OCI-LY7 (cell line): ENCODE measurements at places on chromosomes 4 and X. TPM values are rescaled to one million over a fixed set of nuclear protein-coding genes. Genes with fewer than 3 reads are reported as not detected.
A peak's percentile ranks its signal among the peaks of the same experiment; 100 is the strongest.

GRCh38 chr4:178264001-178264400 lies 821.8 kb upstream of the AGA start:
- no peak for DNase-seq

GRCh38 chr4:169744601-169745000 lies 13.1 kb downstream of the HPF1 start:
- DNase-seq: no peak

- peak; percentile 77 for DNase-seq
Observed at GRCh38 chr4:74874753-74875367, 58.1 kb upstream of the PARM1 start.

GRCh38 chr4:1446502-1447386 lies 40.5 kb upstream of the NKX1-1 start:
- DNase-seq: no peak

DNA sequence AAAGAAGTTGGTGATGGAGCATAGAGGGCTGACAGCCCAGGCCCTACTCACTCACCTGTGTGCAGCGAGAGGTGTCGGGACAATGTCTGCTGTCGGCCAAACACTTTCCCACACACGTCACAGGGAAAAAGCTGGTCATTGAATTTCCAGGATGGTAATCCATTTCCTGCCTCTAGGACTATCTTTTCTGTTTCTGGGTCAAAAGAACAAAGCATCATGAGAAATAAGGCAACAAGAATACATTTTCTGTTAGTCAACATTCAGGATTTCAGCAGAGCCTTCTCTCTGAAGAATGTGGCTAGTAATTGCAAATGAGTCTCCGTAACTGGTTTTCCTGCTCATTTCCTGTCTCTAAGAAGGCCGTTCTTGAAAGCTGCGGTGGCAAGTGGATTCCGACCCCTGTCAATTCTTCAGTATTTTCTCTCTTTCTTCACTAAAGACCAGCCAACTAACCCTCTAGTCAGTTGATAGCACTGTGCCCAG lies 99.4 kb downstream of the C4orf51 start:
- no peak for DNase-seq

GRCh38 chr4:8861576-8862295 lies 9.9 kb downstream of the HMX1 start:
- no peak for DNase-seq

DNA sequence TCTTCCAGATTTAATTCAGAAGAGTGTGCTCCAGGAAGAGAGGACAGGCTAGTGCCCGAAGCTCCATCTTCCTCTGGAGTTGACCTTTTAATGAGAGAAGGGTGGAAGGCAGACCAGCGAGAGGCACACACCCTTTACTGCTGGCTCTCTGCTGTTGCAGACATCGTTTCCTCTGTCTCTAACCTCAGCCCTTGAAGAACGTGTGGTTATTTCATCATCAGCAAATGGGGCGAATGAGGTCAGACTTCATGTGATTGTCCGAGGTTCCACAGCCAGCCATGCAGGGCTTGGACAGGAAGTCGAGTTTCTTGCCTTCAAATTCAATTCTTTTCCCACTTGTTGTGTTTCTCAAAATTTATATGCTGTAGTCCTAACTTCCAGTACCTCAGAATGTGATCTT lies 155.2 kb upstream of the MSX1 start:
- no peak for DNase-seq

DNA sequence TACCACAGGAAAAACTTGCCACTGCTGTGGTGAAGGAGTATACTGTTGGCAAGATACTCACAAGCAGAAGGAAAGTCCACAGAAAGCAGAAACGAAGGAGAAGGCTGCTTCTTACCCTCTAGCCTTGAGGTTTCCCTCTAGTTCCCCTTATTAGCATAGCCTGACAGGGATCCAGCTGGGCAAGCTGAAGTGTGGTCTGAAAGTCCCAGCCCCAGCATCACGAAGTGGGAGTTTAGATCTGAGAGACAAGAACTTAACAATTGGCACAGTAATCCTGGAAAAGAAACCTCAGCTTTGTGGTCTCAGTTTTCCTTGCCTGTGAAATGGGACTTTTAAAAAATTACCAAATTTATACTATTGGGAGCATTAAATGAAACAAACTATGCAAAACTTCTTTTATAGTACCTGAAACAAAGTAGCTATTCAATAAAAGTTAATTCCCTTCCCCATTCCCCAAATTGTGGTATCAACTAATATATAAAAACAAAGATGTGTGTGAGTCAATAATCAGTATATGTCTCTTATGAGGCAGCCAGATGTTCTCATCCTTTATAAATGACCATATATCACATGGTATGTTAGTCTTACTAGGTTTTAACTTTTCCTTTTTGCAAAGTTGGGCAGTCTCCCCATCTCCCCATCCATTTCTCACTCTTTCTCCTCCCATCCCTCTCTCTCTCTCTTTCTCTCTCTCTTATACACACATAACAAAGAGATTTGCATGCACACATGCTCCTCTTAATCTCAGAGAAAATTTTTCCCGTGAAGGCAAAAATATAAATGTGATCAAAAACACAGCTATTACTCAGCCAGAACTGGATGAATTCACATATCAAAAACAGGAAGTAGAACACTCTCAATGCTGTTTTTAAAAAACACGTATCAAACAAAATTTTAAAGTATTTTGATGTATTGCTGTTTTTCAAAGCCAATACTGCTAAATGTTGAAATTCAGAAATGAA lies 57.8 kb downstream of the SCFD2 start:
- DNase-seq: no peak

- DNase-seq: no peak
Observed at GRCh38 chrX:46547857-46548256, 2.6 kb upstream of the ZNF674 start.

GRCh38 chrX:50920132-50920531 lies 9.6 kb downstream of the BMP15 start:
- no peak for DNase-seq

DNA sequence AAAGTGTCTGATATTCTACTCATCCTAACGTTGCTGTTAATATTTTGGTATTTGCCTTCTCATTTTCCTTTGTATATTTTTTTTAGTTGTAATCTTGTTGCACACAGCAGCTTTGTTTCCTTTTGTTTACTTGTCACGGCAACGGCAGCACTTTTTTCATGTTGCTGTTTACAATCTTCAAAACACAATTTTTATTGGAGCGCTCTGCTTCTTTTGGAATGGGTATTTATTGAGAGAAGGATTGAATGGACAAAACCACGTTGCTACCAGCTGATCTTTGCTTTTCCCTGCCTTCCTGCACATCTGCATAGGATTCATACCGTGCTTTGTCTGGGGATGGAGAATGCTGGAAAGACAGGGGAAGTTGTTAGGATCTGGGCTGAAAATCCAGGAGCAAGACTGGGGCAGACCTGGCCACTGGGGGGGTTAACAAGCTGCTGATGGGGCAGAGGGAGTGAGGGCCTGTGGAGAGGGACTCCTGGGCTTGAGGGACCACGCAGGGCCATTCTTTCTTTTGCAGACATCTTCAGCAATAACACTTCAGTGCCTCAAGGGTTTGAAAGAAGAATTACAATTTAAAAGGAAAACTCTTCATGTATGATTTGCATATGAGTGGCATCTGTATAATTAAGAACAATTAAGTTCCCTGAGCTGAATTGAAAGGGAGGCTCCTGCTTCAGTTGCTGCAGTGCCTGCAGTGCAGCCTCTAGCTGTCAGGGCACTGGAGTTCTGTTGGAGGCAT lies 69.8 kb downstream of the TMEM131L start:
- no peak for DNase-seq

DNA sequence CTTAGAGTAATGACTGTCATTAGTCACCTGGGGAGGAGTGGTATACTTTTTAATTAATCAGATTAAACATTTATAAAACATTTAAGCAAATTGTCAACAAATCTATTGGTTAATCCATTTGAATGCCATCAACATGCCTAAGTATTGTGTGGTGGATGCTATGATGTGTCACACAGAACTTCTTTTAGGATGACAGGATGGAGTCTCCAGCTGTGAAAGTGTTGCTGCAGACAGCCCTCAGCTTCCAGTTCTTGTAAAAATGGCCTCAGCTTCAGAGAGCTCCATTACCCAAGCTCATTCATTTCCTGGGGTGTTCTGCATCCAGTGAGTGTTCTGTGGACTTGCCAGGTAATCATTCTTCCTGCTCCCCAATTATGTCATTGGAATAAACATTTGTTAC lies 74.3 kb upstream of the CLNK start:
- DNase-seq: no peak

- no peak for DNase-seq
Observed at GRCh38 chrX:28998609-28999135, 411.4 kb downstream of the IL1RAPL1 start.

DNA sequence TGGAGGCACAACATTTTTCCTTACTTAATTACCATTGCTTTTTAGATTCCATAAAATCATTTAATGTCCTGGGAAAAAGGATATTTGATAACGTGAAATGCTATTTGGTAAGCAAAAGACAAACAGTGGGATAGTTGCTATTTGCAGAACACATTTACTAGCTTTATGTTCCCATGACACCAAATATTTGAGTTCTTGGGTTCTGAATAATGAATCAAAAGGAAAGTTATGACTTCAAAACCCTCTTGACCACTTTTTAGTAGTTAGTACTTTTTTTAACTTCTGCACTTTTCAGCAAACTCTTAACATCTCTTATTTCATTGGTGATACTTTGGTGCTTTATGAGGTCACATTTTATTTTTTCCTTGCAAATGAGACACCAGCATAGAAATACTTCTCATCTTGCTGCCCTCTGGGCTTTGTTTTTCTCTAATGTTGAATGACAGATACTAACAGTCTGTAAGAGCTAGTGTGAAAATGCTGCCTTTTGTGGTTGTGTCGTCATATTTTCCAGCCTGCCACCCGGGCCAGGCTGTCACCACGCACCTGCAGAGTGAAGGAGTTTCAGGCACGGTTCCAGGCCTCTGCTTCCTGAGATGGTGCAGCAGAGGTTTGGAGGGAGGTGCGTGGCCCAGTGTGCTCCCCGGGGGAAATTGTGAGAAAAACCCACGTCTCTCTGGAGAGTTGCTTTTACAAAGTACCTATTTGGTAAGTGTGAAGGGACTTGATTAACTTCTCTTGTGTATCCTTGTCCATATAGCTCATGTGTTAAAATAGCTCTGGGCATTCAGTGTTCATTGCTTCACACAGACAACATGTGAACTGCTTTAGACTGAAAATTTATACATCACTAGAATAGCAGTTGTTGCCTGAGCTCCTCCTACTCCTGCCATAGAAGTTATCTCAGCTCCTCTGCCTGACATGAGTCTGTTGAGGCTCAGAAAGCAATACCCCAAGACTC lies 34.7 kb downstream of the MSL3 start:
- DNase-seq: peak; percentile 75

DNA sequence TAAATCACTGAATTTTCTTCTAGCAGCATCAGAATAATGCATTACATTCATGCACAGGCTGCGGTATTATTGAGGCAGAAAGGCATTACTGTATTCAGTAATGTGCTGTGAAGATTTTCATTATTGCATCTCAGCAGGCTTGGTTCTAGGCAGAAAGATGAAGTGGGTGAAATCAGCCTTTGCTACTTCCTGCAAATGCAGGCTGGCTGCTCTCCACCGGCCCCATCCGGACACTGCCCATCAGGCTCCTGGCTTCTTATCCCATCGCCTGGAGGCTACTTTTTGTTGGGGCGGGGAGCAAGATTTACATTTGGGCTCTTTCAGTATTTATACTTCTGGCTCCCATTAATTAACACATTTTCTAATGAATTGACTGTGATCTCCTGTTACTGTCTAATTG lies 117.8 kb downstream of the FRAS1 start:
- no peak for DNase-seq

- DNase-seq: no peak
Observed at GRCh38 chr4:63906660-63907183, 502.5 kb downstream of the TECRL start.

GRCh38 chr4:185899833-185900232 lies 87.8 kb upstream of the SORBS2 start:
- DNase-seq: peak; percentile 20

DNA sequence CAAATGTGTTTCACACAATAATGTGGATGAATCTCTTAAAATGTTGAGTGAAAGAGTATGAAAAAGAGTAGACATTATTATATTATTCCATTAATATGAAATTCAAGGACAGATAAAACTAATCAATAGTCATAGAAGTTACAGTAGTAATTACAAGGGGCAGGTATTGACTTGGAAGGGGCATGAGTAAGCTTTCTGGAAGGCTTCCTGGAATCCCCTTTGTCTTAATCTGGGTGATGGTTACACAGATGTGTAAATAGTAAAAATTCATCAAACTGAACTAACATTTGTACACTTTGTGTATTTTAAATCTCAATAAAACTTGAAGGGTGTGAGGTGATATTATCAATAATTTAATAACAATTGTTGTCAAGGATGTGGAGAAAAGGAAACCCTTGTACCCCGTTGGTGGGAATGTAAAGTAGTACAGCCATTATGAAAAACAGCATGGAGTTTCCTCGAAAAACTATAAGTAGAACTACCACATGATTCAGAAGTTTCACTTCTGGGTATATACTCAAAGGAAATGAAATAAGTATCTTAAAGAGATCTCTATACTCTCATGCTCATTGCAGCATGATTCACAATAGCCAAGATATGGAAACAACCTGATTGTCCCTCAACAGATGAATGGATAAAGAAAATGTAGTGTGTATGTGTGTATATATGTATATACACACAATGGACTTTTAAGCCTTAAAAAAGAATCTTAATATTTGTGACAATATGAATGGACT lies 96.9 kb upstream of the MID1IP1 start:
- no peak for DNase-seq

GRCh38 chr4:157291071-157291470 lies 70.5 kb downstream of the GRIA2 start:
- DNase-seq: no peak

DNA sequence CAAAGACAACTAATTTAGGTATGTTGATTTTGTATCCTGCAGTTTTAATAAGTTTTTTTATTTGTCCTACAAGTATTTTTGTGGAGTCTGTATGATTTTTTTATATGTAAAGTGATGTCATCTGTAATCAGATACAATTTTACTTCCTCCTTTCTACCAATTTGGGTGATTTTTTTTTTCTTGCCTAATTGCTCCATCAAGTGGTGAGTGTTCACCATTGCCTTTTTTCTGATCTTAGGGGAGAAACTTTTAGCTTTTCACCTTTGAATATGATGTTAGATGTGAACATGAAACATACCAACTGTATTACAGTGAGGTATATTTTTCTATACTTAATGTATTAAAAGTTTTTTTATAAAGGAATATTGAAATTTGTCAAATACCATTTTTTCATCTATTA lies 362.3 kb downstream of the PABPC4L start:
- DNase-seq: no peak

DNA sequence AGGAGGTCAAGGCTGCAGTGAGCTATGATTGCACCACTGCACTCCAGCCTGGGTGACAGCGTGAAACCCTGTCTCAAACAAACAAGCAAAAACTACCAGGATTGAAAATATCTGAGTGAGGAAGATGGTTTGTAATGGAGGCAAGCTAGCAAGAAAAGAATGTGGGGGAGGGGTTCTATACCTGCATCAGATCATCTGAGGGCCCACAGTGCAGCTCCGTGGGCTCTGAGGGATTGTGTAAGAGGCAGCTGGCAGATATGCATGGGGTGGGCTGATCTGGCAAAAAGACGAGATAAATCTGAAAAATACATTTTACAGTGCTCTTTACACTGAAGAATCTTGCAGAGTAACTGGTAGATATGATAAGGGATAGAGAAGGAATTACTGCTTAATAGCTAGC lies 28.9 kb upstream of the CHRNA9 start:
- DNase-seq: peak; percentile 41

The RNF150 gene
- not detected in 2 replicates for total RNA-seq

The IL3RA gene
- not detected in 2 replicates for total RNA-seq

The LRAT gene
- total RNA-seq: not detected in 2 replicates

The NFXL1 gene
- 26.4 and 28.4 TPM in 2 replicates for total RNA-seq

The CTAG1A gene
- not detected in 2 replicates for total RNA-seq

The MTNR1A gene
- total RNA-seq: not detected in 2 replicates

The SPANXB1 gene
- total RNA-seq: not detected in 2 replicates
